ENCODE measurements at places on chromosomes 2 and 18. TPM values are rescaled to one million over a fixed set of nuclear protein-coding genes. Genes with fewer than 3 reads are reported as not detected.

Gene SCYGR4
- 0.11 TPM for total RNA-seq

Gene FBXO15
- 0.26 TPM for total RNA-seq

Gene IL1A
- not detected for total RNA-seq

Gene KIF5C
- 0.65 TPM for total RNA-seq

Gene ADD2
- under 0.01 TPM for total RNA-seq

Gene HDAC4
- total RNA-seq, result 45.6 TPM

Gene SCN7A
- total RNA-seq, result not detected

Gene SP140
- total RNA-seq, result 0.26 TPM

Gene HAAO
- total RNA-seq, result 7.1 TPM

Gene TTN
- total RNA-seq, result 0.13 TPM

Gene LRRC30
- not detected for total RNA-seq

Gene SLC4A1AP
- total RNA-seq, result 31.8 TPM

Gene IL36G
- total RNA-seq, result not detected

Gene TTR
- not detected for total RNA-seq

Gene CCDC68
- 1.3 TPM for total RNA-seq

Gene STARD6
- 1.2 TPM for total RNA-seq

All from articular chondrocyte of knee joint (primary cell).